ENCODE measurements at places on chromosomes 5 and 9.

DNA sequence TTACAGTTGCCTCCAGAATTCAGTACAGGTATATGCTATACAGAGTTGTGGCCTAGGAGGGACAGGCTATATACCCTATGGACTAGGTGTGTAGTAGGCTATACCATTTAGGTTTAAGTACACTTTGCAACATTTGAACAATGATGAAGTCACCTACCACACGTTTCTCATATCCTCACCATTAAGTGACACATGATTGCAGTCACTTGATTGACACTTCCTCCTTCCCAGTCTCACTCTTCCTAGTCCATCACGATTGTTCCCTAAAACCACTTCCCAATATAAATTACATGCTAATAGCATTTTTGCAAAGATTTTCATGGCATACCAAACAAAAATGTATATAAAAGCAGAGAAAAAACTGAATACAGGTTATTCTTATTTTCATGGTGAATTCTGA is 312.2 kb downstream of the EPB41L4A start:
- no peak for DNase-seq

DNA sequence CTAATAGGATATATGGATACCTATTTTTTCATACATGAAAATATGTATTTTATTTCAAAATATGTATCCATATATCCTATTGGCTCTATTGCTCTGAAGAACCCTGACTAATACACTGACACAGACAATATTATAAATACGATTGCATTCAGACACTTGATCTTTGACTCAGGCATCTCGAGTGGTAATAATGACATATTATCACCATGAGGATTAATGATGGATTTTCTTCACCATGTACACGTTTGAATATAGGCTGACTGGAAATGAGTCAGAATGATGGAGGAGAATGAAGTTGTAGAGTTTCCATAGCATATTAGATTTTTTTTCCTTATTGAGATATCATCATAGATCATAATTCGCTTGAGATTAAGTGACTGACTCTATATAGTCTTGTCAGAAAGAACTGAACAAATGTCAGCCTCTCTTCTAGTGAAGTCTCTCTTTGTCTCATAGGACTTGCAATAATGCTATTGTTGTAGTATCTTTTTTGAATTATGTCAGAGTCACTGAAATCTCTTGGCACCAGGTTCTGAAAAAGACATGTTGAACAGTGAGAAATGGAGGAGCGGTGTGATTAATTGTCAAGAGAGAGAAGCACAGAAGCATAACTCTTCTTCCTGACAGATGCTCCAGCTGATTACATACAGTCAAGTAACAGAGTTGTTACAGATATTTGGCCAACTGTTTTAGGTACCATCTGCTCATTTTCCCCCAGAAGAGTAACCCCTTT is 41.4 kb upstream of the SLCO6A1 start:
- no peak for DNase-seq

- DNase-seq: no peak
Observed at GRCh38 chr5:42756606-42757601, at the start of gene CCDC152. CCDC152 (plus strand) TSS chr5:42756818; CDS start chr5:42759122, 2,304 bp downstream.

- DNase-seq: peak; percentile 38
Observed at GRCh38 chr9:137311171-137311985, 9.3 kb upstream of the NRARP start.

GRCh38 chr5:151692312-151692711 is 5.6 kb upstream of the SPARC start:
- DNase-seq: no peak

DNA sequence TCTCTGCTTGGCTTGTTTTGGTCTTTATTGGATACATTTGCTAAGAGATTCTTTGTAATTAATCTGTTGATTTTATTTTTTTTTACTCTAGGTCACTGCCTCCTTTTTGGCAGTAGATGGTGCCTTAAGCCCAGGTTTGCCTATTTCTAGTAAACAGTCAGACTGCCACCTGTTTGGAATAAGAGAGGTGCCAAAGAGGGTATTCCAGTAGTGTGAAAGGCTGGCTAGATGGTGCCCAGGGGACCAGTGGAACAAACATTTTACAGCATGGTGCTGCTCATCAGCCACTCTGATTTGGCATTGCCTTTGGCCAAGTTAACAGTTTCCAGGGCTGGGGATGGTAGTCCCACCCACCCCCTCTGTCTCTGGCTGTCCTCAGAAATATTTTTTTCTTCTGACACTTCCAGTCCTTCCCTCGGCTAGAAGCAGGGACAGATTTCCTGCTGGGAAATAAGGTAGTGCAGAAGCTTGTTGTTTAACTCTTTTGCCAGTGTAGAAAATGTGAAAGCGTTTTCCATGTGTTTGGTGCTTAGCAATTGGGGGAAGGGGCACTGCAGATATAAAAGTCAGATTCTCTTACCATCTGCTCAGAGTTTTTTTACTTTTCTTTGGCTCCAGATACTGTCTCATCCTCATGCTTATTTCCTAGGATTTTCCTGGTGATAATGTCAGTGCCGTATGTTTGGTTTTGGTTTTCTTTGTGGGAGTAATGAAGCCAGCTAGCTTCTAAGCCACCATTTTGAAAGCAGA is 36.6 kb upstream of the FBXL7 start:
- DNase-seq: no peak

DNA sequence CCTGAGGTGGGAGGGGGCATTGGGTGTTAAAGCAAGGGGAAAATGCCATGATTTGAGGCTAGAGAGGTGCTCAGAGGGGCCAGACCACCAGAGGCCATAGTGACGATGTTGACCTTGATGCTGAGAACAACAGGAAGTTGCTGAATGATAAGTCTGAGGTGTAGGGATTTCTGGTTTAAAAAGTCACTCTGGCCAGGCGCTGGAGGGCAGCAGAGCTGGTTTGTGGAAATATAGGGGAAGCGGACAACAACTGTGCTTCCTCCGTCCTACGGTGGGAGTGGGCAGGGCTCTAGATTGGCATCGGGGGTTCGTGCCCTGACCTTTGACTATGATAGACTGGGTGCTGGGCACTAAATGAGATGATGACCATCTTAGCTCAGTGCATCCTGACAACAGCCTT is 44.7 kb downstream of the STOM start:
- DNase-seq: no peak

DNA sequence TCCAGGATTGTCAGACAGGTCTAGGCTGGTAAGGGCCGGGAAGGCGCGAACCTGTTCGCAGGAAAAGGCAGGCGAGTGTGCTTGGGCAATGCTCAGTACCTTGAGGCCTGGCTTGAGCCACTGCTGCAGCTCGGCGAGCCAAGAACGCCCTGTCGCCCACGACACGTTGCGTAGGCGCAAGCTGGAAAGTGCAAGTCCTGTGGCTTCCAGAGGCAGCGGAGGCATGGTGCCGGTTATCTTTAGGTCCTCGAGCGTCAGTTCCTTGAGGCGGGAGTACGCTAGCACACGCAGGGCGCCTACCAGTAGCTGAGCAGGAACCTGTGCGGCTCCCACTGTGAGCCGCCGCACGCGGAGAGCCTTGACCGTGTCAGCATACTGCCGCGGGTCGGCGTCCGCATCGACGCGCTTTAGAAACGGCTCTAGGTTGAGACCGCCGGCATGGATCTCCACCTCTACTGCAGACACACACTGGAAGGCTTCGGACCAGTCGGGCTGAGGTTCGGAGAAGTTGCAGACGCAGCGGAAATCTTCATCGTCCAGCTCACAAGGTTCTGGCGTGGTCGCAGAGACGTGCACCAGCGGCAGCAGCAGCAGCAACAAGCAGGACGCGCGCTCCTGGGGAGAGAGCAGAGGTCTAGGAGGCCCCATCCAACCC is 482 bp downstream of the CD14 start:
- DNase-seq: peak; percentile 41

- peak; percentile 66 for DNase-seq
Observed at GRCh38 chr9:2157277-2158110, 142.3 kb downstream of the SMARCA2 start.

- no peak for DNase-seq
Observed at GRCh38 chr5:17401470-17402288, 96.4 kb upstream of the TAF11L2 start.
